Psoas muscle (tissue), 8 donors: ENCODE measurements at places on chromosomes 1 and 21.

DNA sequence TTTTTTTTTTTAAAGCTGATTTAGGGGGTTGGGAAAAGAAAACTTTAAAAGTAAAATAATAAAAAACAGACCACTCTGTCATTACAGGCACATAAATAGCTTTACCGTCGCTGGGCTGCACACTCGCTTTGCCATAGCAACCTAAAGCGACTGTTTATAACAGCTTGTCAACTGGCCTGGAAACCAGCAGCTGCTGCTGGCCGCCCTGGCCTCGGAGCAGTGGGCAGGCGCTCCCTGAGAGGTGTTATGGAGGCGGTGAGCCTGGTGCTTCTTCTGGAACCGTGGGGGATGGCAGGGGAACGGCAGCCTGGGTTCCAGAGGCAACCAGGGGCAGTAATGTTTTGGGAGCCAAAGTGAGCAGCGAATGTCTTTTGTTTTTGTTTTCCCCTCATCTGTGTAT is 45.7 kb downstream of the ATP2B4 start:
- DNase-seq, result peak; percentile 71

DNA sequence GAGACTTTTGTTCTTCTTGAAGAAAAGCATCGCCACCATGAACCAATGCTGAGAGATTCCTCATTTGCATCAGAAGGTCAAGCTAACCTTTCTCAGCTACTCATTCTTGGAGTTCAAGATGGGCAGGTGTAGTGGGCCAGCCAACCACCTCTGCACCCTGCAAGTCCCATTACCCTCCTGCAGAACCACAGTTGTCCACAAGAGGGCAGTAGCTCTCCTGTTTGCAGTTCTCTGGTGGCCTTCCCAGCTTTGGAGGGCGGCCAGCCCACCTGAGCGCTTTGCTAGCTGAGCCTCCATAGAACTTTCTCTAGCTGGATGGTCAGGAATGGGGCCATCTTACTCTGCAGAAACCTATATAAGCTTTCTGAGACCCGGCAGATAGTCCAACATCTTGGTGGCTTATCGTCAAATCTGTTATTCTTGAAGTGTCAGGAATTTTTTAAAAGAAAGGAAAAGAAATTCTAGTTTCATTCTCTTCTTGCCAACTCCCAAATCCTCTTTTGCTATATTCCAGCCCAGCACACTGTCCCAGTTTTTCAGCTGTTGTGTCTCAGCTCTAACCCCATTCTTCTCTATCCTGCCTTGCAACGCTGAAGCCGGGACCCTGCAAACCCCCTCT is 11.0 kb upstream of the LMX1A start:
- DNase-seq, result peak; percentile 86

GRCh38 chr1:87929906-87930305 is 601.2 kb downstream of the LMO4 start:
- DNase-seq, result no peak

DNA sequence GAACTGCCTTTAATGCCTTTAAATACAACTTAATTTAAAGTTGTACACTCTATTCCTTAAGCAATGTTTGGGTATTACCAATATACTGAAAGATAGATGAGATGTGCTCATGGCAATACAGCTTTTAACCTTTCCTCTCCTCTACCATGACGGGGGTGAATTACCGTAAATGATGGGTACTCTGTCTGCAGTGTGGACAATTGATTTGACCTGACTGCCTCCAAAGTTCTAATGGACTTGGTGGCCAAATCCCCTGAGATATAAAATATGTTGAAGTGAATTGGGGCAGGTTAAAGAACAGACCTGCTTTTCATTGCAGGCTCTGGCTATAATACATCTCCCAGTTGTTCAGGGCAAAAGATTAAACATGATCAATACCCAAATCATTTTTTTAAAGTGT is 367.4 kb upstream of the NR5A2 start:
- no peak for DNase-seq

DNA sequence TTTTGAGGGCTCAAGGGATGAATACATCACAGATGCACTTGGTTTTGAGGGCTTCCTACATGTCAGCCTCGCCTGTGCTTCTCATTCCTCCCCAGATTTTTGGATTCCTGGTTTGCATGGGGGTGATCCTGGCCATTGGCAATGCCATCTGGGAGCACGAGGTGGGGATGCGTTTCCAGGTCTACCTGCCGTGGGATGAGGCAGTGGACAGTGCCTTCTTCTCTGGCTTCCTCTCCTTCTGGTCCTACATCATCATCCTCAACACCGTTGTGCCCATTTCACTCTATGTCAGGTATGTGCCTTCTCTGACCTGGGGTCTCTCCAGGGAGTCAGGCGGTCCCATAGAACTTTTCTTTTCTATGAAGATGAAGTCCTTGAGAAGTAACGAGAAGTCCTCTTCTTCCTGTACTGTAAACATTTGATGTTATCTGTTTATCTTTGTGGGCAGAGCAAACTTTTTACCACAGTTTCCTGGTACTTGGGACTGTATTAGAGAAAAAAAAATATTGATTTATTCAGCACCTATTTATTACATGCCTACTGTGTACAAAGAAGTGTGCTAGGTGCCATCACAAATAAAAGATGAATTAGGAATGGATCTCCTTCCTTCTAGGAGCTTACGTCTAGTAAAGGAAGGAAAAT is 12.0 kb downstream of the ATP8B2 start:
- DNase-seq, result no peak

GRCh38 chr1:41673806-41674205 is 189.3 kb upstream of the EDN2 start:
- no peak for DNase-seq

DNA sequence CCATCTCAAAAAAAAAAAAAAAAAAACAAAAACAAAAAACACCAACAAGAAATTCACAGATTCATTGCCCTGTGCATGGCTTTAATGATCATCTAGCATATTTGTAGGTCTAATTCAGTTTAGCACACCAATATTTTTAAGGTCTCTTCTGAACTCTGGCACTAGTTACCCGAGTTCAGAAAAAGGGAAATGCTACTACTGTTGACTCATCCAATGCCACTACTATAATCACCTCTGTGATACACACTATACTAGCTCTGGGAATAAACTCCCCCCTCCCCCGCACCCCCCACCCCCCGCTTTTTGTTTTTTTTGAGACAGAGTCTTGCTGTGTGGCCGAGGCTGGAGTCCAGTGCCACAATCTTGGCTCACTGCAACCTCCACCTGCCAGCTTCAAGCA is 55.6 kb downstream of the FBXO42 start:
- no peak for DNase-seq

- DNase-seq, result no peak
These were observed 741.4 kb downstream of the PLA2G4A start for GRCh38 chr1:187570166-187570565.

DNA sequence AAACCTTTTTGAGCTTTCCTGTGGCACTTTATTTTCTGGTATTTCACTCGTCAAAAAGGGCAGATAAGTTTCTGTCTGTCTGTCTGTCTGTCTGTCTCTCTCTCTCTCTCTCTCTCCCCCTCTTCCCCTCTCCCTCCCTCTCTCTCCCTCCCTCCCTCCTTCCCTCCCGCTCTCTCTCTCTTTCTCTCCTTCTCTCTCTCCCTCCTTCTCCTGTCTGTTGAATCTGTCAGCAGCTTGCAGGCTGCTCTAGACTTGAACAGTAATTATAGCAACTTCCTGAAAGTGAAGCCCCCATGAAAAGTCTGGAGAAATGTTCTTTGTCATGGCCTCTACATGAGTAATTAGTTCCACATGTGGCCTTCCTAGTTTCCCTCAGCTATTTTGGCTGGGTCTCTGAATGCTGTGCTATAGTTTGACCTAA is 275.2 kb upstream of the C1orf105 start:
- DNase-seq, result no peak
